Ammon's horn (tissue), 1 donor: ENCODE measurements at places on chromosomes 2 and 18.
A peak's percentile ranks its signal among the peaks of the same experiment; 100 is the strongest.

DNA sequence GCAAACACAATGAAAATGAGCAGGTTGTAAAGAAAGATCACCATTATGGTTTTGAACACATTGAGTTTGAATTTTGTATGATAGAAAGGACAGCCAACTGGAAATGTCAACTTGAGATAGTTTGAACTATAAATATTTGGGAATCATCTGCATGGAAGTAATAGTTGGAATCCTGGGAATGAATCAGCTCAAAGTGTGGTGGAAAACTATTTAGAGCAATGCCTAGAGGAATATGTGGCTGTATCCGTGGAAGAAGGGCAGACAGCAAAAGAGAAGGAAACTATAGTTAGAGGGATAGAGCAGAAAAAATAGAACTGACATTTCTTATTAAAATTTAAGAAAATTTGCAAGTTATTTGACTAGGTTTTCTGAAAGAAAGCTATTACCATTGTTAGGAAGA is 112.5 kb upstream of the OTX1 start:
- DNase-seq = no peak

DNA sequence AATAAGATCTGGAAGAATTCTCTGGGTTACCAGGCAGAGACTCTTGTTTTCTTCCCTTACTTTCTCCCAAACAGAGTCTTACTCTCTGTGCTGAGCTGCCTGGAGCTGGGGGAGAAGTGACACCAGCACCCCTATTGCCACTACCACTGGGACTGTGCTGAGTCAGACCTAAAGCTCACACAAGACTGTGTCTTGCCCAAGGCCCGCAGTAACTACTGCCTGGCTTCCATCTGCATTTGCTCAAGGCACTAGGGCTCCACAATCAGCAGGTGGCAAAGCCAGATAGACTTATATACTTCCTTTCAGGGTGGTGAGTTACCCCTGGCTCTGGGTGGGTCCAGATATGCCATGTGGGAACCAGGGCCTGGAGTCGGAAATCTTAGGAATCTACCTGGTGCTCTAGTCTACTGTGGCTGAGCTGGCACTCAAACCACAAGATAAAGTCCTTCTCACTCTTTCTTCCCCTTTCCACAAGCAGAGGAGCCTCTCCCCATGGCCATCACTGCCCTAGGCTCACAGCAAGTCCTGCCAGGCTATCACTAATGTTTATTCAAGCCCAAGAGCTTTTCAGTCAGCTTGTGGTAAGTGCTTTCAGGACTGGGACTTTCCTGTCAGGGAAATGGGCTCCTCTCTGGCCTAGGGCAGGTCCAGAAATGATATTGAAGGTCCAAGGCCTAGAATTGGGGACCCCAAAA is 27.6 kb upstream of the SERPINB2 start:
- no peak for DNase-seq

GRCh38 chr2:11583840-11584524 is 50.1 kb downstream of the GREB1 start:
- peak; percentile 93 for DNase-seq

DNA sequence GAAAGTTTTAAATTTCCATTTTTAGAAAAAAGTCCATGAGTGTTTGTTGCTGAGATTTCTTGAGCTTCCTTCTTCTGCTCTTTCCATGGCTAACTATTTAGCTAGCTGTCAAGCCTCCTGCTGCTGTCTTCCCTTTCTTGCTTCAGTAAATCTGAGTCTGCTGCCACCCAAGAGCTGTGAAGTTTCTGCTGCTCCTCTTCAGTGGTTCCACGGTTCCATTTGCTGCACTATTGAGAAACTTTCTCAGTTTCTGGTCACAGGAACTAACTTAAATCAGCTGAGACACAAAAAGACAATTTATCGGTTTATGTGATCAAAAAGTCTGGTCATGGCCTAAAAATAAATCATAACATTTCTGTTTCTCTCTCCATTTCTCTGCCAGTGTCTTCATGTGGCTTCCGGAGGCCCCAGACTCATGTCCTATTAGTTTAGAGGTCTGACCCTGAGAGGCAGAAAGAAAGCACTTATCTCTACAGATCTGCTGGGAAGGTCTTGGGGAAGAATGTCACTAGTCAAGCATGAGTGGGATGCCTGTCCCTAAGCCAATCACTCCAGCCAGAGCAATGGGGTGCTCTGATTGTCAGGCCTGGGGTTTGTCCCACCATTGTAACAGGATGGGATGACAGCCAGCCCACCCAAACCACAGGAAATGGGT is 73.0 kb upstream of the ARL4C start:
- DNase-seq = no peak

- DNase-seq = no peak
These were observed 31.0 kb upstream of the REV1 start for GRCh38 chr2:99520813-99521212.

DNA sequence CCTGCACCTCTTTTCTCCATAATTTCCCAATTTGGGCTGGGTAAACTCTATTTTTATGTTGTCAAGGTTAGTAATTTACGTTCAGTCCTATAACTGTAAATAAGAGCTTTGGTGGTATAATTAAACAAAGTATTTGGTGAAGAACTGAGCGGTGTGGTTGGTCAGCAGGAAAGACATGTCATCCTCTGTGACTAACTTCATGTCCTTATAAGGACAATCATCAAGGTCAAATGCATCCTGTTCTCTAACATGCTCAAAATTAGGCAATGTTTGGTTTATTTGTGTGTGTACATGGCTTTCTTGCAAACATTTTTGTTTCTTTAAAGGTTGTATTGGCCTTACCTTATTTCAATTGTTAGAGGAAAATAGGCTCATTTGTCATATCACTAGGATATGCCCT is 121.5 kb upstream of the NABP1 start:
- DNase-seq = no peak

DNA sequence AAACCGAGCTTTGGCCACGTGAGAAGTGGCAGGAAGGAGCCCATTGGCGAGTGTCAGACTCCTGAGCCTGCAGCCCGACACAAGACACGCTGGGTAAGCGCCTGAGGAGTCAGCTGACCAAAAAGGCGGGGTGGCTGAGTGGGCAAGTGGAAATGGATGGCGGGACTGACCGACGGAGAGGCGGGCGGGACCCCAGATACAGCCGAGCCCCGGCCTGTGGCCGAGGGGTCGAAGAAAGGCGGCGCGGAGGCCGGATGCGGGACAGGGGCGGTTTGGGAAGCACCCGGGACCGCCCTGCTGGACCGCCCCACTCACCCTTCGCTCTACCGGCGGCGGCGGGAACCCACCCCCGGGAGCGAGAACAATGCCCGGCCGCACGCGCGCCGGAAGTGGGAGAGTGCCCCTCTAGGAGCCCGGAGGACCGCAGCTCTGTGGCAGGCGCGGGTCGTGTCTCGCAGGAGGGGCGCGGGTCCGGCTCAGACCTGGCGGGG is 22.8 kb downstream of the ZSCAN30 start:
- DNase-seq = peak; percentile 86

DNA sequence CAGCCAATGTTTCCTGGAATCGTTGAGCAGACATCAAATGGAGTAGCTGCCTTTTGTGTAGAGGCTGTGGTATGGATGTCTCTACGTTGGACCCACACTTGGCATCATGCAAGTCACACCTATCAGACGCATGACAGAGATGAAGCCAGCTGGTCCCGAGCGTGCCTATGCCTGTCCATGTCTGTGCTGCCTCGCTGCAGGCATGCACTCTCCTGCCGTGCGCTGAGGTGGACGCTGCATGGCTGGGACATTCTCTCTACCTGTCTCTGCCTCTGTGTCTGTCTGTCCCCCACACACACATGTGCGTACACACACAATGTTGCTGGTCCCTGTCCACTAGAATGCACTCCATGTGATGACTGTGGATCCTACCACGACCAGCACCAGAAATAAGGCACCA is 514.2 kb upstream of the MYT1L start:
- DNase-seq = no peak

DNA sequence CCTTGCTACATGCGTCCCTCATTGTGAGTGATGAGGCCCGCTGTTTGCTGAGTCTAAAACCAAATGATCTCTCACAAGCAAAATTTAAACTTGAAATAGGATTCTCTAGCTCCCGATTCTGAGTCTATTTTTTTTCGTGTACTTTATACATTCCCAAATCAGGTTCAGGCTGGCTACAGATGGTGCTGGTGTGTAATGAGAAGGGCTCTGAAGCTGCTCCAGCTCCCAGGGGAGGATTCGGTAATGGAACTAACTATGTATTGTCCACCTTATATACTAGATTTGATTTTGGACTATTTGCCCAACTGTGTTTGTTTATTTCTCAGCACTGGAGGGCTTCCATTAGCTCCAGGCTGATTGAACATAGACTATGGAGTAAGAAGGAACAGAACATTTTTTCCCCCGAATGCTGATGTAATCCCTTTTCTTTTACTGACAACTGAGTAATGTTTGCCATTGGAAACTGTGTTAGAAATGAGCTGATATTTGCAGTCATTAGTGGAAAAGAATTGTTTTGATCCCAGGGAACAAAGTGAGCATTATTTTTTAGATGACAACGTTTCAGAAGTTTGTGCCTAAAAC is 274.0 kb upstream of the FIGN start:
- peak; percentile 49 for DNase-seq

DNA sequence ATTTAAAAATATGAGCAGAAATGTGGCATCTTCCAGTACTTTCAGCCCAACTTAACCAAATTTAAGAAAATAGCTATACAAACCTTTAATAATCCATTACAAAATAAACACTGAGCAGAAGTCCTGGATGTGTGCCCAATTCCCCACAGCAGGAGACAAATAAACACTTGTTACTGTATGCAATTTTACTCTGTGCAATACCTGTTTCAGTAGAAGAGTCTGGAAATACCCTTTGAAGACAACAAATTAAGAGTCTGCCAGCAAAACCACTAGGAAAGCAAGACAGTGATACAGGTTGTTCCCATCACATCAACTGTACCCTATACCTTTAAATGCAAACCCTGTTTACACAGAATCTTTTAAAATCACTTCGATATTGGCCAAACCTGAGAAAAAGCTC is 41.4 kb upstream of the RNU4ATAC start:
- no peak for DNase-seq

- DNase-seq = no peak
These were observed 15.2 kb downstream of the GPC1 start for GRCh38 chr2:240450532-240451107.

- no peak for DNase-seq
These were observed 1.3 kb upstream of the LYPD6 start for GRCh38 chr2:149329068-149329467.

DNA sequence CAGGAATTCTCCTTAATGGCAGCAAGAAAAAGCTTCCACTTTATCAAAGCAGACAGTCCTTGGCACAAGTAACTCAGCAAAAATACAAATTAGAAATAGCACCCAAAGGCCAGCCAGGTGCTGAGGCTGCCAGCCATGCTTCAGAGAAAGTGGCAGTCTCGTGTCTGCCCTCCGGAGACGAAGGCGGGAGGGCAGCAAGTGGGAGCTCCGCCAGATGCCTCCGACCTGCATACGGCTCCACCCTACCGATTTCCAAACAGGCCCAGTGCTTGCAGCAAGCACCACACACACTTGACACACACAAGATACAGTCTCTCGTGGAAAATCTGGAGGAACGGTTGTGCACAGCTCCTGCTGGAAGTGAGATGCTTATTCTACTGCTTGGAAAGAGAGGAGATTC is 134.9 kb upstream of the REV1 start:
- DNase-seq = no peak

DNA sequence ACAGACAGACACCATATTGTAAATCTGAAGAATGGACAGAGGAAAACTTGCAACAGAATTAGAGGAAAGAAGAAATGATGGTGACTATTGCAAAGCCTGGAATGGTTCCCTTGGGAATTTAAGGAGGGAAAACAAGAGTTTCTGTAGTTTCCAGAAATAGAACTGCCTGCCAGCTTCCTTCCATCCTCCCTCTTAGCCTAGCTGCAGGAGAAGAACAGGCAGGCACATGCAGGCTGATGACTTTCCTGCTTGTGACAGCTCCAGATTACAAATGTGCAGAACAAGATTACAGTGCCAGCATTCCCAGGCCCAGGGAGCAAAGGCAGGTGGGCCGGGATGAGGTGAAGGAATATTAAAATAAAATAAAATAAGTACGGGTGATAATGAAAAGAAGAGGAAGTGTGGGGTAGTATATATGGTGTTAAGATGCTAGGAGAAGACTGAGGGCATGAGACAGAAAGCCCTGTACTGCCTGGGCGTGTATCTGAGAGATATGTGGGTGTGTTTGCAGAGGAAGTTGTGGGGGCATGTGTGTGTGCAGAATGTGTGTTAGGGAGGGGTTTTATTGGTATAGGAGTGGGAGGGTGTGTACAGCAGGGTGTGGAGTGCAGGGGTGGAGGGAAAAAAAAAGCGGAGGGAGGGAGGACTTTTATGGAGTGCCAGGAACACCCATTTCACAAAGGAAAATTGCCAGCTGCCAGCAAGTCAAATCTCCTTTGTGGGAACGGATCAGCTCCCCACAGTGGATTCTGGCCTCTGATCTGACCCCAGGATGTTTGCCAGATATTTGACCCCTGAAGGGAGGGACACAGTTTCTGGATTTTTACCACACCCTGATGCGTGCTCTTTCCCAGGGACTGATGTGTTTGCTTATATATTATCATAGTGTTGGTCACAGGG is 43.9 kb upstream of the NEMP2 start:
- peak; percentile 45 for DNase-seq
